Mesendoderm (in vitro differentiated cells): ENCODE measurements at places on chromosomes 7 and 10.
A peak's percentile ranks its signal among the peaks of the same experiment; 100 is the strongest.

DNA sequence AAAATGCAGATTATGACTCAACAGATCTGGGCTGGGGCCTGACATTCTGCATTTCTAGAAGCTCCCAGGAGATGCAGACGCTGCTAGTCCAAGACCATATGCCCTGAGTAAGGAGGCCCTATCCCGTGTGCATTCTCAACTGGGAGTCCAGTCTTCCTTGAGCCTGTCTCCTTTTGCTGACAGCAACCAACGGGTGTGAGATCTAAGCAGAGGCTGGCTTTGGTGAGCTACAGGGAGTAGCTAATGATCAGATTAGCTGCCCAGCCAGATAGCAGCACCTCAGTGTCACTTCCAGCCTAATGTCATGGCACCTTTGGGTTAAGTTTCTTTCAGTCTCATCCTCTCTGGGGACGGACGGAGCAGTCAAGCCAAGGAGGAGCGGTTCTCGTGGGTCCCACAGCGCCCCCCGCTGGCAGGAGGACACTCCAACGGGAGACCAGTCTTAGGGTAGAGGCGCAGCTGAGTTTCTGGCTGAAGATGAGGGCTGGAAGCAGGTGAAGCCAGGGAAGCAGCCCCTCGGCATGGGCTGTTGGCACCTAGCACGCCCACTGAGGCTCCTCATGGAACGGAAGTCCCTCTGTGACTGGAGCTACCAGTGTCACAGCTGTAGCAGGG lies 154.0 kb downstream of the CCDC3 start:
- no peaks in the 10 kb centered on the region for H3K4me1 ChIP-seq
- no peaks in the 10 kb centered on the region for H3K27me3 ChIP-seq
- peak; percentile 86 for DNase-seq
- no peak overlapping the region for H3K4me3 ChIP-seq
- no peaks in the 10 kb centered on the region for H3K36me3 ChIP-seq

GRCh38 chr10:114306116-114306973 lies 67.3 kb downstream of the VWA2 start:
- H3K27me3 ChIP-seq = no peaks in the 10 kb centered on the region
- peak; percentile 87 for DNase-seq
- no peak overlapping the region for H3K4me3 ChIP-seq
- H3K36me3 ChIP-seq = no peaks in the 10 kb centered on the region
- H3K27ac ChIP-seq = no peak overlapping the region

DNA sequence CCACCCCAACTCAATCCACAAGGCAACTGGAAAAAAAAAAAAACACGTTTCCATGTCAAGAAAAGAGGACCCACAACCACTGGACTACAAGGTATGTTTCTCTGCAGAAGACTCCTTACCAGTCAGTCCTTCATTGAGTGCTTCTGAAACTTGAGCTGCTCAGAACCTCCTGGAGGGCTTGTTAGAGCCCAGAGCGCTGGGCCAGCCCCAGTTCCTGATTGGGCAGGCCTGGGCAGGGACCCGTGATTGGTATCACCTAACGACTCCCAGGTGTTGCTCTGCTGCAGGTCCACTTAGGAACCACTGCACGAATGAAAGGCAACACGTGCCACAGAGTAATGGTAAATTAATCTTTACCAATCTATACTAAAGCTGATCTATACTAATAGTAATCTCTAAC lies 473 bp upstream of the CCDC201 start:
- H3K27me3 ChIP-seq = no peaks in the 10 kb centered on the region
- H3K27ac ChIP-seq = no peak overlapping the region
- DNase-seq = no peak
- H3K4me1 ChIP-seq = no peaks in the 10 kb centered on the region

- no peaks in the 10 kb centered on the region for H3K36me3 ChIP-seq
- no peaks in the 10 kb centered on the region for H3K27me3 ChIP-seq
- no peak overlapping the region for H3K27ac ChIP-seq
- H3K4me3 ChIP-seq = no peak overlapping the region
- peak; percentile 53 for DNase-seq
Observed at GRCh38 chr7:138032770-138033169, 30.9 kb upstream of the CREB3L2 start.

DNA sequence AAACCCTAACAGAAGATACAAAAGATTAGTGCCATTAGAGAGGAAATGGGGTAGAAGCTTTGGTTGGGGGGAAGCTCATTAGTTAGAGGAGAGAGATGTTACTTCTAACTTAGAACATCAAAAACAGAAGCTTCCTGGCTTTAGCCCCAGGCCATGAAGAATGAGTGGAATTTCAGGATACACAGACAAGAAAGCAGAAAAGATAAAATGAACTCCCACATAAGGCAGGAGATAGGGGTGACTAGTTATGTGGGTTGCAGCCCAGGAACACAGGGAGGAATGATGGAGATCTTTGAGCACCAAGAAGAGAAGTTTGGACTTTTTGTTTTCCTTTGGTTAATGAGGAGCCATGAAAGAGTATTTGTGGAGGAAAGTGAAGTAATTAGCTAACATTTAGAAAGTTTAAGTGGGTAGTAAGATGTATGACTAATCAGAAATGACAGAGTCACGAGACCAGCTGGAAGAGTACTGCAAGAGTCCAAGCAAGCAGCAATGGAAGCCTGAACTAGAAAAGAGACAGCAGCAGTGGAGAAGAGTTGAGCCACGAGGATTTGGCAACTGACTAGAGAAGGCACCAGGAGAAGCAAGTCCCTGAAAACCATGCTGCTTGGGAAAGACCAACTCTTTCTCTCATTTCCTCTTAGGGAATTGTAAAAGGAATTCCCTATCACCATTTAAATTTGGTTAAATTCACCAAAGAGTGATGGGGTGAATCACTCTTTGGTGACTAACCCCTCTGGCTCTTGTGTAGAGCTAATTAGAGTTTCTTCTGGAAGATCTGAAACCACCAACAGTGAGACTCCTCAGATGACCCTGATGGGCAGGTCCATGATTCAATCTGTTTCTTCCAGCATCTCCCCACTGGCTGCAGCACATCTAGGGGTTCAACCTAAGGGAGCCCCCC lies 131.9 kb downstream of the KCNMA1 start:
- no peaks in the 10 kb centered on the region for H3K27me3 ChIP-seq
- no peak overlapping the region for H3K27ac ChIP-seq
- no peaks in the 10 kb centered on the region for H3K36me3 ChIP-seq
- peaks cover 6% of the 10 kb centered on the region for H3K4me1 ChIP-seq
- H3K4me3 ChIP-seq = no peak overlapping the region

DNA sequence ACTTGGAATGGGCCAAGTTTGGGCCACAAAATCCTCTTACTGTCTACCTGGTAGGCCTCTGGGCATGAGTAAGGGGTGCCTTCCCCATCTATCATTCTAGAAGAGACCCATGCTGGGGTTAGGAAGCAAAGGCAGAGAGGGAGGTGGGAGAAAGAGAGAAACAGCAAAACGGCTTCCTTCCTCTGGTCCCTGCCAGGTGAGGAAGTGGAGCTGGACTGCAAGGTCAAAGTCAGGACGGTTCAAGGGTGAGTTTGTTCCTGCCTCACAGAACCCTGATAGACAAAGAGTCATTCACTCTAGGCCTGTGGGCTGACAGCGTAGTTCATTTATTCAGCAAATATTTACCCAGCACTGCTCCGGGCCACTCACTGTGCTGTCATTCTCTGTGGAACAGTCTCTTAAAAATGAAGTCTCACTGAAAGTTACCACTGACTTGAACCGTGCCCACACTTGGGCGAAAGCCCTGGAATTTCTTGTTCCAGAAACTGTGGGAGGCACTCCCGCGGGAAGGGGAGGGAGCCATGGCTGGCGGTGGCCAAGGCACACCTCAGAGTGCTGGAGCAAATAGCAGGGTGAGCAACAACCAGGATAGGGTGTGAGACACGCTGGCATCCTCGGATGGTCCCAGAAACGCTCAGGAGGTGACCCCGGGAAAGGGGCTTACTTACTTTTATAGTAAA lies 26.2 kb upstream of the ECHDC3 start:
- no peak for DNase-seq
- H3K4me3 ChIP-seq = no peak overlapping the region
- H3K27me3 ChIP-seq = no peaks in the 10 kb centered on the region
- no peak overlapping the region for H3K27ac ChIP-seq
- H3K36me3 ChIP-seq = no peaks in the 10 kb centered on the region
- no peaks in the 10 kb centered on the region for H3K4me1 ChIP-seq

GRCh38 chr7:123367031-123367430 lies 167.3 kb upstream of the SLC13A1 start:
- no peak overlapping the region for H3K27ac ChIP-seq
- no peak for DNase-seq
- no peak overlapping the region for H3K4me3 ChIP-seq
- H3K4me1 ChIP-seq = no peaks in the 10 kb centered on the region

DNA sequence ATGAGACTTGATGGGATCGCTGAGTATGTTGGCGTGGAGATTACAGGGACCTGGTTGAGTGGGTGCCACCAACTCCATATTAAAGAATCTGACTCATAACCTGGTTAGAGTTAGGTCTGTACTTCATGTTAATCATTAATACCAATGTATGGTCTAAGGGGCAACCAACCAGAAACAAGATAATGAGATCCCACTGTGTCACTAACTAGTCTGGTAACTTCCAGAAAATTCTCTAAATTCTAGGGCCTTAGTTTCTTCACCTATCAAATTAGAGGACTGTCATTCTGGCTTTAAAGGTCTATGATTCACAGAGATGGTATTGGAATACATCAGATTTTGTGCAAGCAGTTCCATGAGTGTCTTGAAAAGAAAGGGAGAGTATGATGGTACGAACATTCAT lies 102.2 kb downstream of the SNX10 start:
- DNase-seq = no peak
- no peak overlapping the region for H3K27ac ChIP-seq
- H3K4me3 ChIP-seq = no peak overlapping the region
- no peaks in the 10 kb centered on the region for H3K27me3 ChIP-seq
- no peaks in the 10 kb centered on the region for H3K4me1 ChIP-seq

DNA sequence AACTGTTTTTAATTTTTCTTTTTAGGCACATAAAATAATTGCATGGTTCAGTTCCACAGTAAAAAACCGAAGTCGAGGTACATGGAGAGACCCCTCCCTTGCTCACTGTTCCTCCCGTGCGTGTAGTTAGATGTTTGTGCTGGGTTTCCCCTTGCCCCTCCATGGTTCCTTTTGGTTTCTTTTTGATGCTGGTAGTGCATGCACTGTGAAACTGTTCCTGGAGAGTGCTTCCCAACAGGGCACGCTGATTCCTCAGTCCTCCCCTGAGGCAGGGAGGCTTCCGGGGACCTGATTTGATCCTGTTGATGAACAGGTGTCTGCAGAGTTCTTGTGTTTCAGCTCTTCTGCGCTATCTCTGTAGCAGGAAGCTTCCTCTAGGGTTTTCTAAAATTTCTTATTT lies 69.5 kb downstream of the ADCY1 start:
- no peak overlapping the region for H3K27ac ChIP-seq
- no peaks in the 10 kb centered on the region for H3K36me3 ChIP-seq
- no peak for DNase-seq
- no peaks in the 10 kb centered on the region for H3K27me3 ChIP-seq
- no peak overlapping the region for H3K4me3 ChIP-seq
- peaks cover 11% of the 10 kb centered on the region for H3K4me1 ChIP-seq
